ENCODE measurements at places on chromosomes 4 and X. TPM values are rescaled to one million over a fixed set of nuclear protein-coding genes. Genes with fewer than 3 reads are reported as not detected.

SPACA5 gene
- total RNA-seq: not detected

MPC1L gene
- not detected for total RNA-seq

MTNR1A gene
- total RNA-seq: 0.44 TPM

CDKN2AIP gene
- 10.7 TPM for total RNA-seq

UCP1 gene
- not detected for total RNA-seq

RBM46 gene
- total RNA-seq: not detected

SPCS3 gene
- total RNA-seq: 114 TPM

- DNase-seq: no peak
- H3K4me3 ChIP-seq: no peak overlapping the region
- no peaks in the 10 kb centered on the region for H3K4me1 ChIP-seq
- no peaks in the 10 kb centered on the region for H3K27me3 ChIP-seq
These were observed 747.6 kb downstream of the PCDH7 start for GRCh38 chr4:31467781-31468180.

DNA sequence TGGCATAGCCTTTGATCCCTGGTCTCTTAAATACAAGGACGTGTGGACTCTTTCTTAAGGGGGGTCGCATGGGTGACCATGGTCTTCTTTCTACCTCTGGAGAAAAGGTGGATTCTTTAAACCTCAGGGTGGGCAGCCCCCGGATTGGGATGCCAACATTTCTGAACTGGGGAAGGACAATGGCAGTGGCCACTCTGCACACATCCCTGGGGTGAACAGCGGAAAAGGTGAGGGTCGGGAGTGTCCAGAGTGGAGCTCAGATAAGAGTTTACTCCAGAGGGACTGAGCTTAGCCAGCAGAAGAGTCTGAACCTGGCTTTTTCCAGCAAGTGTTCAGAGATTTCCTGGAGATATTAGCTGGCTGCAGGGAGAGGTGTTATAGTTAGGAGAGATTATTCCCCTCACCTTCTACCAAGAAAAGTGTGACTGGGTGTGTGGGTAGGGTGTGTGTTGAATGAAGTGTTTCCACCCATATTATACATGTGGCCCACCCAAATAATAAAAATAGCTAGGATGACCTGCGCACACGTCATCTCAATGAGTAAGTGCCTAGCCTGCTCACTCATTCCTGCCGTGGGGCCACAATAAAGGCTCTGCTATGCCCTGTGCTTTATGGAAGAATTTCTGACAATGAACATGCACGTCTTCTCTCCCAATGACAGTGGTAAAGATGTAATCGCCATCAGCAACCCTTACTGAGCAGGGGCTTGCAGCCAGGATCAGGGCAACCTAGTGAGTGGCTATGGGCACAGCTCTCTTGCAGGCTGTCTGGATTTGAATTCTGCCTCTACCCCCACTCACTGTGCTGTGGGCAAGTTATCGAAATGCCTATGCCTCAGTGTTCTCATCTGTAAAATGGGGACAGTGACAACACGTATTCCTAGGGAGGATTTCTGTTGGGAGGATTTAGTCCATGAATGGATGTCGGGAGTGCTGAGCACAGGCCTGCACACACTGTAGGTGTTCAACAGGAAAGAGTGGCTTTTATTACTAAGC, 76.6 kb downstream of the SLC2A9 start:
- no peak for DNase-seq
- peaks cover 13% of the 10 kb centered on the region for H3K27me3 ChIP-seq
- no peaks in the 10 kb centered on the region for H3K36me3 ChIP-seq
- H3K4me3 ChIP-seq: no peak overlapping the region

DNA sequence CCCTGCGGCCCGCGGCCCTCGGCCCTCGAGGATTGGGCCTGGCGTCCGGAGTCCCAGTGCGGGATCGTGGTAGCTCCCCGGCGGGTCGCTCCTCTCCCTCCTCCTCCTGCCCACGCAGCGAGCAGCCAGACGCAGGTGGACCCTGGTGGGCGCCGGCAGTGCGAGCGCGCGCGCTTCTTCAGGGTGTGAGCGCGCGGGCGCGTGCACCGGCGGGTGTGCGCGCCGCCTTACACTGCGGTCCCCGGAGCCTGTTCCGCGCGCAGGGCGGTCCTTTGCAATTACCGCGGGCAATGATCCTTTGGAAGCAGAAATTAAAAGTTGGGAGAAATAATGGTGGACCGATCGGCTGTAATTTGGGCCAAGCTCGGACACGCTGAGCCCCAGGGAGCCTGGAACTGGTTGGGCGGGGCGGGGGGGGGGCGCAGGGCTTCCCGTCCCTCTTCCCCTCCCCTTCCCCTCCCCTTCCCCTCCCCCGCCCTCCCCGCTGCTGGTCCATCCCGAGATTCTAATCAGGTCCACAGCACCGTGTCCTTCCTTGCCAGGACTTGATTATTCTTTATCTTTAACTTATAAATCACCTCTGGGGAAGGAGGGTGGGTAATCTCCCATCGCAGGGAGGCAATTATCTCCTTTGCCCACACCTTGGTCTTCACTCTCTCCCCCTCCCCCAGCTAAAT, 1.6 kb upstream of the NKX1-1 start:
- H3K36me3 ChIP-seq: no peaks in the 10 kb centered on the region
- H3K27me3 ChIP-seq: peaks cover 9% of the 10 kb centered on the region
- H3K4me1 ChIP-seq: no peaks in the 10 kb centered on the region
- peak; percentile 59 for DNase-seq
- no peak overlapping the region for H3K4me3 ChIP-seq

- H3K4me3 ChIP-seq: no peak overlapping the region
- peaks cover 17% of the 10 kb centered on the region for H3K4me1 ChIP-seq
- H3K36me3 ChIP-seq: no peaks in the 10 kb centered on the region
- H3K27me3 ChIP-seq: no peaks in the 10 kb centered on the region
These were observed 801.3 kb downstream of the PCDH18 start for GRCh38 chr4:136731025-136731424.

GRCh38 chr4:140219567-140219966, 65.6 kb upstream of the MAML3 start:
- H3K4me3 ChIP-seq: no peak overlapping the region
- peaks cover 2% of the 10 kb centered on the region for H3K27me3 ChIP-seq
- no peaks in the 10 kb centered on the region for H3K36me3 ChIP-seq
- no peak overlapping the region for H3K27ac ChIP-seq

DNA sequence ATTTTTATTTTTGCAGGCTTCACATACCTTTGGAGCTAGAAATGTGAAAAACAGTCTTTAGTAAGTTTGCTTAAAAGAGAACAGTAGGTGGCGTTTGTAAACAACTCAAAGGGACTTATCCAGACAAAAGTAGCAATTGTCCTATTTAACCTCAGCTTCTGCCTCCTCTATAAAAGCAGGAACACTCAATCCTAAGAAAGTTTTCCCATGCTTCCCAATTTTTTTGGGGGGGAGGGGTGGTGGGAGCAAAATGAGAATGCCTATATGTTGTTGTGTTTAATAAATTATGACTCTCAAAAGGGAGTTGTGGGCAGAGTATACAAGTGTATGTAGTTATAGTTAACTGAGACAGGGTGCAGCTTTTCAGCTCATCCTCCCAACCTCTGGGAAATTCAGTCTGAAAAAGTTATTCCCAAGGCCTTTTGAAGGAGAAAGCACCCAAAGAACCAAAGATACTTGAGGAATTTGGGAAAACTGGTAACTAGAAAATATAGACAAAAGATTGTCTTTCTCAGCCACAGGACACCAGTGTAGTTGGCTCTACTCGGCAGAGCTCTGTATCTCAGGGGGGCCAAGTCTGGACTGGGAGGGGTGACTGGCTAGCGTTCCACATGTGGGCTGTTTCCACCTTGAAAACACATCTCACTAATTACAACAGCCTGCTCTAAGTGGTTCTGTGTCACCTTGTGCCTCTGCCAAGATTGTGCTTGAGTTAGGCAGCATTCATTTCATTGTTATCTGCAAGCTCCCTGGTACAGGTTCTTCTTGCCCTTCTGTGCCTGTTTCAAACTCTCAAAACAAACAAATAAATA, 2.8 kb downstream of the SFRP2 start:
- H3K4me3 ChIP-seq: peak overlapping the region; percentile 81

DNA sequence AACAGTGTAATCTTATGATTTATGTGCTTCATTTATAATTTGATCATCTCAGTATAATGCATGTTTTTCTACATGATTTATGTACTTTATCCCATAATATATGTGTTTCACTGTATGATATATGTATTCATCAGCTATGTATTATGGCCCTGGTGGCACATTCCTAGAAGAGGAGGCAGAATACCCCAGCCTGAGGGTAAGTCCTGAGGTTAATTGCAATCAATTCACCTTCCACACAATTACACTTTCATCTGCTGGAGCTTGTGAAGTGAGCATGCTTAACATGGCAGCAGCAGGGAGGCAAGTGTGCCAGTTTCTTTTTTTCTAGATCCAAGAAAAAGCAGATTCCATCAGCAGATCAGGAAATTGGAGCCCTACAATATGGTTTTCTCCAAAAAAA, 81.2 kb downstream of the CXXC4 start:
- H3K27ac ChIP-seq: no peak overlapping the region
- no peaks in the 10 kb centered on the region for H3K27me3 ChIP-seq
- no peak for DNase-seq
- no peaks in the 10 kb centered on the region for H3K4me1 ChIP-seq
- H3K36me3 ChIP-seq: no peaks in the 10 kb centered on the region

GRCh38 chr4:185532293-185532692, 3.0 kb downstream of the PDLIM3 start:
- H3K27ac ChIP-seq: no peak overlapping the region
- peaks cover 29% of the 10 kb centered on the region for H3K4me1 ChIP-seq
- no peak for DNase-seq
- H3K36me3 ChIP-seq: peaks cover 8% of the 10 kb centered on the region

DNA sequence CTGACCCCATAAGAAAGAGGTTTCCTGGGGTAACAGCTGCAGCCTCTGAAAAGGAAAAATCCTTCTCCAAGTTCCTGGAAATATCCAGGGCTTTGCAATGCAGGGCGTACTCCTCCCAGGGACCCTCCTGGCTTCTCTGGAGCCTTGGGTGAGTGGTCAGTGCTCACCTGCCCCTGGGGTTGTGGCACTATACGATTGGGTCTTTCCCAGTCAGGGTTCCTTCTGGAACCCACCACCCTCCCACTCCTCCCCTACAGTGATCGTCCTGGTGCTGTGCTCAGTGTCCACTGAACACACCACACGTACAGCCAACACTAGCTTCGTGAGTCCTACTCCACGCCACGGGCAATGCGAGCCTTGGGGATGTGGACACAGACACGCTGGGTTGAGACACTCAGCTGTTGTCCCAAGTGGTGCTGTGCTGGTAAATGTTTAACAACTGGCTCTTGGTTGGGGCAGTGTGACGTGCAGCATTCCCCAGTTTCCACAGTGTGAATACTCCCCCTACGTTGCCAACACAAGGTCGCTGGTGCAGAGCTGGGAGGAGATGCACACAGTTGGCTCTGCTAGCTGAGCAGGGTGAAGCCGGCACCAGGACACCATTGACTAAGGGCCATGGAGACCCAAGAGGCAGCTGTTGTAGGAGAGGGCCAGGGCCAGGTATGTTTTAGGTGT, 65.4 kb downstream of the HTRA3 start:
- no peak overlapping the region for H3K4me3 ChIP-seq
- H3K36me3 ChIP-seq: peaks cover 5% of the 10 kb centered on the region
- peaks cover 5% of the 10 kb centered on the region for H3K4me1 ChIP-seq

GRCh38 chr4:178174756-178175155, 732.5 kb upstream of the AGA start:
- H3K27ac ChIP-seq: no peak overlapping the region
- H3K36me3 ChIP-seq: no peaks in the 10 kb centered on the region
- DNase-seq: no peak
- H3K4me1 ChIP-seq: no peaks in the 10 kb centered on the region

- no peaks in the 10 kb centered on the region for H3K36me3 ChIP-seq
- H3K4me1 ChIP-seq: no peaks in the 10 kb centered on the region
- H3K27me3 ChIP-seq: peaks cover 47% of the 10 kb centered on the region
These were observed 355.3 kb upstream of the IGFBP7 start for GRCh38 chr4:57465321-57466056.

- H3K4me1 ChIP-seq: peaks cover 72% of the 10 kb centered on the region
- H3K4me3 ChIP-seq: no peak overlapping the region
- H3K36me3 ChIP-seq: no peaks in the 10 kb centered on the region
- H3K27me3 ChIP-seq: no peaks in the 10 kb centered on the region
- DNase-seq: no peak
These were observed 189.0 kb upstream of the TTC29 start for GRCh38 chr4:147134536-147135210.

GRCh38 chr4:151486168-151486567, 77.2 kb downstream of the FHIP1A start:
- peaks cover 67% of the 10 kb centered on the region for H3K4me1 ChIP-seq
- H3K27me3 ChIP-seq: no peaks in the 10 kb centered on the region
- no peak overlapping the region for H3K4me3 ChIP-seq
- no peak for DNase-seq
- peaks cover 4% of the 10 kb centered on the region for H3K36me3 ChIP-seq

DNA sequence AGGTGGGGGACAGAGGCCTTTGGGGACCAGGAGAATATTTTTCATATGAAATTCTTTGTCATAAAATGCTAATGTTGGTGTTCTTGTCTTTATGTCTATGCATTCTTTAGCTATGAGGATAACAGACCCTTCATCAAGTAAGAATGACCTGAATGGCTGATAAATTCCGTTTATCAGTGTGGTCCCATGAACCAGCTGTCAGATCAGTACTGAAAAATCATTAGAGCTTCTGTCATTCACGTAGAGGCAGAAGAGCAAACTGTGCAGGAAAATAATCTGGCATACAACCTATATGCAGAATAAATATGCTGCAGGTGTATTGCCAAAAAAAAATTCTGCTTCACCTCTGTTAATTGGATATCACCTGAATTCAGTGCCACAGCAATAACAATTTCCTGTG, 828.6 kb downstream of the ADGRL3 start:
- H3K27ac ChIP-seq: no peak overlapping the region
- no peak for DNase-seq
- H3K27me3 ChIP-seq: no peaks in the 10 kb centered on the region
- no peaks in the 10 kb centered on the region for H3K4me1 ChIP-seq
- H3K36me3 ChIP-seq: no peaks in the 10 kb centered on the region

- H3K27me3 ChIP-seq: no peaks in the 10 kb centered on the region
- H3K27ac ChIP-seq: no peak overlapping the region
- H3K4me3 ChIP-seq: no peak overlapping the region
These were observed 486.6 kb upstream of the PCDH10 start for GRCh38 chr4:132662456-132662855.

- H3K27ac ChIP-seq: peak overlapping the region; percentile 55
- H3K4me1 ChIP-seq: peaks cover 80% of the 10 kb centered on the region
- H3K36me3 ChIP-seq: no peaks in the 10 kb centered on the region
- H3K27me3 ChIP-seq: no peaks in the 10 kb centered on the region
These were observed 192.8 kb downstream of the BCOR start for GRCh38 chrX:39904816-39905537.
